Endothelial cell (in vitro differentiated cells): ENCODE measurements at places on chromosomes 11 and 22.

DNA sequence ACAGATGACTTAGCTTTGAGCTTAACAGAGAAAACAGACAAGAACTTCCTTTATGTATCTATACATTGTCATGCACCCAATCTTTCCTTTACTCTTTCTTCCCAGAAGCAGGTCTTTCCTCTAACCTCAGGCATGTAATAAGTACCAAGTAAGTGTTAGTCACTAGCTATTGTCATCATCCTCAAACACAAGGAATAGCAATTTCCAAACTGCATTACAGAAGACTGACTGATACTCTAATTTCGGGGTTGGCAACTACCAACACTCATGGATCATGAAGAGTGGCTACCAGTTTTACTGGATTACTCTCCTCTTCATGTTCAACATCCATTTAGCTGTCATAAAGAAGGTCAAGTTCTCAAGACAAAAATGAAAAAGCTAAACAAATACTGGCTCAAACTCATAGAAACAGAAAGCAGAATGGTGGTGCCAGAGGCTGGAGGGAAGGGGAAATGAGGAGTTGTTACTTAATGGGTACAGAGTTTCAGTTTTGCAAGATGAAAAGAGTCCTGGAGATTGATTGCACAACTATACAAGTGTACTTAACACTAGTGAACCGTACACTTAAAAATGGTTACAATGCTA is 111.6 kb downstream of the SIK3 start:
- no peak for DNase-seq

GRCh38 chr11:1051356-1052132 is 15.0 kb upstream of the MUC6 start:
- DNase-seq = no peak

GRCh38 chr11:123410218-123410549 is 19.9 kb upstream of the GRAMD1B start:
- no peak for DNase-seq

- DNase-seq = no peak
Observed at GRCh38 chr11:107583629-107584195, 7.2 kb upstream of the ELMOD1 start.

GRCh38 chr11:8732324-8732670 is 49.7 kb downstream of the RPL27A start:
- DNase-seq = no peak

- no peak for DNase-seq
Observed at GRCh38 chr11:489610-490185, 17.3 kb downstream of the RNH1 start.

- DNase-seq = no peak
Observed at GRCh38 chr11:10488934-10489691, 34.0 kb downstream of the AMPD3 start.

- DNase-seq = no peak
Observed at GRCh38 chr11:119249671-119250010, 43.5 kb downstream of the CBL start.

- DNase-seq = no peak
Observed at GRCh38 chr11:100949443-100949842, 180.2 kb downstream of the PGR start.

GRCh38 chr11:113073290-113073953 is 112.2 kb downstream of the NCAM1 start:
- no peak for DNase-seq

DNA sequence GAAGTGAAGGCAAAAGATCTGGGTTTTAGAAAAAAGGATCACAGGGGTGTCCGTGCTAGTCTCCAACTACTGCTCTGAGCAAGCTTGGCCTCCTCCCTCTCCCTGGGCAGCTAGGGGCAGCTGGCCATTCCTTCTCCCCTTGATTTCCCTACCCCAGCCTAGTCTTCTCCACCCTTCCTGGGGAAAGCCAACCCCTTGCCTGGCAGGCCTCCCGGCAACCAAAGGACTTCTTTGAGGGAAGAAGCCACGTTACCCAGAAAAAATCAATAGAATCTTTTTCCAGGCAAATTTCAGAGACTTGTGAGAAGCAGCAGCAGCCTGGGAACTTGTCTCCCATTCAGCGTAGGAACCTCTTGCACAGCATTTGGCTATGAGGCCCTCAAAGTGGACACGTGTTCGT is 91.5 kb downstream of the MIAT start:
- DNase-seq = no peak

- no peak for DNase-seq
Observed at GRCh38 chr11:61893981-61894380, 2.6 kb upstream of the FADS3 start.

GRCh38 chr11:2533587-2534133 is 88.9 kb downstream of the KCNQ1 start:
- peak; percentile 77 for DNase-seq

- no peak for DNase-seq
Observed at GRCh38 chr11:41245184-41245583, 214.3 kb downstream of the LRRC4C start.
